ENCODE measurements at places on chromosomes 7 and 10. TPM values are rescaled to one million over a fixed set of nuclear protein-coding genes. Genes with fewer than 3 reads are reported as not detected.

The ELN gene
- 198 TPM for total RNA-seq

The SPDYE16 gene
- total RNA-seq, result not detected

The MDFIC gene
- total RNA-seq, result 123 TPM

The PRSS1 gene
- total RNA-seq, result not detected

The MSMB gene
- total RNA-seq, result not detected

The ADAM12 gene
- total RNA-seq, result 93.8 TPM

The PCGF5 gene
- total RNA-seq, result 56.3 TPM
